Tongue (tissue), 3 donors: ENCODE measurements at places on chromosomes 1 and 21.

DNA sequence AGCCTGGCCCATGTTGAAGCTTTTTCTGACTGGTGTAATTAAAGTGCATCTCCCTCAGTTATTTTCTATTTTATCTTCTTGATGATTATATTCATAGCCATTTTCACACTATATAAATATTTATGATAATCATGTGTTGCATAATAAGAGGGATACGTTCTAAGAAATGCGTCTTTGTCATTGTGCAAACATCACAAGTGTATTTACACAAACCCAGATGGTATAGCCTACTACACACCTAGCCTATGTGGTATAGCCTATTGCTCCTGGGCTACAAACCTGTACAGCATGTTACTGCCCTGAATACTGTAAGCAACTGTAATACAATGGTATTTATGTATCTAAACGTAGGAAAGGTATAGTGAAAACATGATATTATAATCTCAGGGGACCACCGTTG, 88.1 kb downstream of the BACH1 start:
- DNase-seq, result no peak

DNA sequence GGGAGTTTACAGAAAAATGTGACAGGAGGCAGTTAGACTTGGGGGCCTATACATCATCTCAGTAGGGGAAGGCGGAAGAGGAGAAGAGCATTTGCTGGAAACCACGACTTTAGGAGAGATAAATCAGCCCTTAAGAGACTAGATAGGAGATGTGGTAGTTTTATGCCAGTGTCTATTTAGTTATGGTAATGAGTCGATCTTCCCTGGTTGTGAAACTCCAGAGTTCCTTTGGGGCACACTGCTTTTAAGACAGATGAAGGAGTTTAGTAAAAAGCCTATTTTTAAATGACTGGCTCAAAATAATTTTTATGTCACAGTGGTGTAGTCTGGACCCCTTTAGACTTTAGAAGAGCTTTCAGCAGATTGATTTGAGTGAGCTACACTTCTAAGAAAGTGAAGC, 7.8 kb downstream of the PGM1 start:
- no peak for DNase-seq

DNA sequence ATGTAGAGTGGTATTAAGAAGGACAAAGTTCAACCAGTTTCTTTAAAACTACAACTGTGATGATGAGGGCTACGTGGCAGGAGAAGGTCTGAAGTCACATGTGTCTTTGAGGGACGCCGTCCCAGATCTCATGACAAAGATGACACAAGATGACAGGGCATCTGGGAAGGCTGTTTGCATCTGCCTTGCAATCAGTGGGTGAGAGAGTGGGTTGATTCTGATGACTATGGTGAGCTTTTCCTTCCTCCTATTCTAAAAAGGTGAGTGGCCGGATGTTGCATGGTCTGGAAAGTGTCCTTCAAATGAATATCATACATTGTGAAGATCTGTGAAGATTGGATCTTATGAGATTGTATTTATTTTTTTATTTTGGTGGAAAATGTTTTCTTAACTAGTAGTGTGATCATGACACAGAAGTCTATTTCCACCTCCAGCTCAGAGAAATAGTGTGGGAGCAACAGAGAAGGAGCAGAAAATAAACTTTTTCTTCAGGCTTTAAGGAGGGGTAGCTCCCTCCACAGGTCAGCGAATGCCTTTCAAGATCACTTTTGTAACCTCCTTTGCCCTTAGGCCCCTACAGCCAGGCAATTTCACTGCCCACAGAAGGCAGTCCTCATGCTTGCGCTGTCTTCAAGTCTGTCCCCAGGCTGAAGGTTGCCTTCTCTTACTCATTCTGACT, 76.0 kb upstream of the ATF3 start:
- no peak for DNase-seq

DNA sequence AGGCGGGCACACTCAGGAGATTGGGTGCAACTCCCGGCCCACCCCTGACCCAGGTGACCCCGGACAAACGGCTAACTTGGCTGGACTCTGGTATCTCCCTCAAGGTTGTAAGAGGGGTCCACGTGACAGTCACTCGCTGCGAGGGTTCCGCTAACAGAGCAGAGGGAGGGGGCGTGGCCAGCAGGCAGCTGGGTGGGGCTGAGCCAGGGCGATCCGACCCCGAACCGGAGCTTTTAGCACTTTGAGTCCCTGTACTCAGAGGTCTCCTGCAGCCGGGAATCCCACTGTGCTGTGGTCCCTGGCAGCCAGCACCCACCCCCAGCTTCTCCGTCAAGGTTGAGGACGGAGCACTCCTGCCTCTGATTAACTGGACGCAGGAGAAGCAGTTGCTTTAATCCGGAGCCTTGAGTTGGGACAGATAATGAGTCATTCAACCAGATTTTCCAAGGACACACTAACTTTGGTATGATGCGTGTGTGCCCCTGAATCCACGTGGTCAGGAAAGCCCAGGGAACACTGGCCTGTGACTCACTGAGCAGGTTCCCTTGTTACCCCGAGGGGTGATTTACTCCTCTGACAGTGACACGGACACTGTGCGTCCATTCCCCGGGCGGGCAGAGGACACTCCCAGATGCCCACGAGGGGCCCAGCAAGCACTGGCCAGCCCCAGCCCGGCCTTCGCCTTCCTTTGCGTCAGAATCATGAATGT, 16.8 kb downstream of the TRPM2 start:
- DNase-seq, result no peak

- peak; percentile 67 for DNase-seq
Observed at GRCh38 chr21:17613242-17613676, 558 bp upstream of the BTG3 start.

GRCh38 chr1:203473781-203474305, 1.8 kb upstream of the PRELP start:
- DNase-seq, result no peak

- DNase-seq, result peak; percentile 29
Observed at GRCh38 chr1:7827126-7827955, 25.5 kb downstream of the UTS2 start.

GRCh38 chr1:186735463-186735862, 55.2 kb upstream of the PTGS2 start:
- DNase-seq, result no peak

GRCh38 chr1:27001570-27002360, 8.3 kb downstream of the TRNP1 start:
- DNase-seq, result peak; percentile 62

GRCh38 chr1:219385787-219386427, 212.2 kb downstream of the LYPLAL1 start:
- peak; percentile 52 for DNase-seq

- peak; percentile 81 for DNase-seq
Observed at GRCh38 chr1:218336328-218336727, 8.8 kb upstream of the TGFB2 start.

DNA sequence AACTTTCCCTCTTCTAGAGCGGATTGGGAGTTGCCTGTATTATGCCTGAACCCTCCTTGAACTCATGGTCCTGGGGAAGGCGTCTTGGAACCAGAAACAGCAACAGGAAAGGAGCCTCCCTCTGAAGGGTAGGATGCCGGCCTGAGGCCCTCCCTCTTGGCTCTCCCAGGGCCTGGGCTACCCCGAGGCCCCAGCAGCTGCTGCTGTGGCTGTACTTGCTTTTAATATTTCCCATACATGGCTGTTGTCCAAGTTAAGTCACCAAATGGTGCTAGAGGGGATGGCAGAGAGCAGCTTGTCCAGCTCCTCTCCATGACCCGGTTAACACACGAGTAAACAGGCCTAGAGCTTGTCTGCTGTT, 10.5 kb downstream of the CHRNB2 start:
- peak; percentile 76 for DNase-seq

DNA sequence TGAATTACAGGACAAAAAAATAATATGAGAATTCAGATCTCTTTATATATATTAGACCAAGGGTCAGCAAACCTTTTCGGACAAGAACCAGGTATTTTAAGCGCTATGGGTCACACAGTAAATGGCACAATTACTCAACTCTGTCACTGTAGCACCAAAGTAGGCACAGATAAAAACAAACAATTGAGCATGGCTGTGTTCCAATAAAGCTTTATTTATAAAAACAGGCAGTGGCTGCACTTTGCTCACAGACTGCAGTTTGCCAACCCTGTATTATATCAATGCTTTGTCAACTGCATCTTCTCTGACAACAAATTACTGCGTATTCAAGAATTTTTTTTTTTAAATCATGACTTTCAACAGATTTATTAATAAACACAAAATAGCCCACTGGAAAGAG, 29.8 kb downstream of the EDEM3 start:
- DNase-seq, result no peak

DNA sequence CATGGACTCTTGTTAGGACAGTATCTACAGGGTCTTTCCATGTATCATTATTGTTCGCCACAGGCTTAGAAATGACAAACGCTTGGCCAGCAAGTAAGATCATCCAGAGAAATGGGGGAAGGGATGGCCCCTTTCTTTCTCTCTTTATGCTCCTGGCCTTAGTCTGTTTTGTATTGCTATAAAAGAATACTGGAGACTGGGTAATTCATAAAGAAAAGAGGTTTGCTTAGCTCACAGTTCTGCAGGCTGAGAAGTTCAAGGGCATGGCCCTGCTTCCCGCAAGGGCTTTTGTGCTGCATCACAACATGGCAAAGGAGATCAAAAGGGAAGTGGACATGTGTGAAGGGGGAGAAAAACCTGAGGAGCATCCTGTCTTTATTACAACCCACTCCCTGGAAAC, 41.0 kb downstream of the DNTTIP2 start:
- no peak for DNase-seq

DNA sequence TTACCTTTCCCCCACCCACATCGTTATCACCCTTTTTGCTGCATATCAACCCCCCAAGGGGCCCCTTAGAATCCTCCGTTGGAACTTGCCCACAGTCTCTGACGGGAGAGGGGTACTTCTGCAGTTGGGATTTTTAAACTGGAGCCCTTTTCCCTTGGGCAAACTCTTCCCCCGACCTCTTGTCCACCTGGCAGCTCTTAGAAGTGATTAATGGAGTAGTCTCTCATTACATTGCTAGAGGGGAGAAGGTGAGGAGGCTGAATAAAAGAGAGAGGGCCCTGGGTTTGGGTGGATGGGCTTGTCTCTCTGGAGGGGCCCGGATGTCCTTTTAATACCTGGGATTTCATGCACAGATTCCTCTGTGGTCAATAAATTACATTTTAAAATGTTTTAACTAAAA, 27.2 kb upstream of the TSPAN2 start:
- DNase-seq, result no peak

DNA sequence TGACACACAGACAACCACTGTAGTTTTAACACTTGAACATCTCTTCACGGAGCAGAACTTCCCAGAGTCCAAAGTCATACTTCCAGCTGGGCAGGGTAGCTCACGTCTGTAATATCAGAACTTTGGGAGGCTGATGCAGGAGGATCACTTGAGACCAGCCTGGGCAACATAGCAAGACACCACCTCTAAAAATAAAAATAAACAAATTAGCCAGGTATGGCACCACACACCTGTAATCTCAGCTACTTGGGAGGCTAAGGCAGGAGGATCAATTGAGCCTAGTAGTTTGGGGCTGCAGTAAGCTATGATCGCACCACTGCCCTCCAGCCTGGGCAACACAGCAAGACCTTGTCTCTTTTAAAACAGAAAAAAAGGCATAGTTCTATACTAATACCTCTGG, 24.3 kb upstream of the EFHD2 start:
- no peak for DNase-seq

DNA sequence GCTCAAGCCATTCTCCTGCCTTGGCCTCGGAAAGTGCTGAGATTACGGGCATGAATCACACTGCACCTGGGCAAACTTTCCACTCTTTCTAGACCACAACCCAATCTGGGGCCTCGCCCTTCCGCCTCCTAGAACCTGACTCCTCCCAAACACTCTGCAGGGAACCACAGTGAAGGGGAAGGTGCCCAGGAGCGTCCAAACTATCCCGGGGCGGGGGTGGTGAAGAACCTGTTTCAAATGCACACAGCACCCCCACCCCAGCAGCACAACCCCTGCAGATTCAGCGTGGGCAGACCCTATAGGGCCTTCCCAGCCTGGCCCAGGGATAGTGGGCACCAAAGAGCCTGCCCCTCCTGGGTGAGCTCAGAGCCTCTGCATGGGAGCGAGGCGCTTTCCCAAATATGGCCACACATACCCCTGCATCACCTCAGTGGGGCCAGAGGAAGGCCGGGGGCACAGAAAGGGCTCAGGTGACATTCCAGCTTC, 86.9 kb downstream of the STUM start:
- DNase-seq, result no peak

GRCh38 chr1:209769971-209770370, 14.1 kb downstream of the TRAF3IP3 start:
- no peak for DNase-seq

DNA sequence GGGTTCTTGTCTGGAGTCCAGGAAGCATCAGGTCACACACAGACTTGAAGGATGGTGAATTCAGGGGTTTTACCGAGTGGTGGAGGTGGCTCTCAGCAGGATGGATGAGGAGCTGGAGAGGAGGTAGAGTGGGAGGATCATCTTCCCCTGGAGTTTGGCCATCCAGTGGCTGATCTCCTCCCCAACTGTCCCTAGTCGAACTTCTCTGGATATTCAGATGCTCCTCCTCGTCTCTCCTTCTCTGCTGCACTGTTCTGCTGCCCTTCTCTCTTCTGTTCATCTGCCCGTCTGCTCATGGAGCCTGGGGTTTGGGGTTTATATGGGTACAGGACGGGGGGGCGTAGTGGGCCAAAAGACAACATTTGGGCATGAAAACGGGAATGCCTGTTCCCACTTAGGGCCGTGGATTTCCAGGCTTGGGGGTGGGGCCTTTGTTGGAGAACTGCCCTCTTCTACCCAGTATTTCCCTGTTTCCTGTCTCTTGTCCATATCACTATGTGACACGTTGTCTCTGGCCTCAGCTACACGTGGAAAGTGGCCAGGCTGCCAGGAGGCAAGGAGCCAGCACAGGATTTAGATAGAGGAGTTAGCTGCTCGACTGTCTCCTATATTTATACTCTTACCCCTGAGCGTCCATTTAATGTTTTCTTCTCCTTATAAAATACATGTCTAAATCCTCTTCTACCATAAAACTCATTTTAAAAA, 76.7 kb downstream of the SIPA1L2 start:
- DNase-seq, result peak; percentile 82

DNA sequence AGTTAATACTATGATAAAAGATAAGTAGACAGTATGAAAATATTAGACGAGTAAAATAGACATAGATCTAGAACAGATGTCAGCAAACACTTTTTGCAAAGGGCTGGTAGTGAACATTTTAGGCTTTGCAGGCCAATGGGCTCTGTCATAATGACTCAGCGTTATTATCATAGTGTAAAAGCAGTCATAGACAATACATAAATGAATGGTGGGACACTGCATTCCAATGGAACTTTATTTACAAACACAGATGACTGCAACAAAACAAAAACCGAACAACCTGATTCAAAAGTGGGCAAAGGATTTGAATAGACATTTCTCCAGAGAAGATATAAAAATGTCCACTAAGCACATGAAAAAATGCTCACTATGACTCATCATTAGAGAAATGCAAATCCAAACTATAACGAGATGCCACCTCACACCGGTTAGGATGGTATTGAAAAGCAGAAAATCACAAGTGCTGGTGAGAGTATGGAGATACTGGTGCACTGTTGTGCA, 7.3 kb downstream of the GSTM5 start:
- no peak for DNase-seq

- DNase-seq, result no peak
Observed at GRCh38 chr1:18998016-18998724, 41.7 kb upstream of the IFFO2 start.
